Left ventricle myocardium inferior (tissue), 1 donor: ENCODE measurements at places on chromosomes 1 and 21.

GRCh38 chr1:22841860-22842281, 130.8 kb downstream of the LACTBL1 start:
- DNase-seq, result peak; percentile 57

DNA sequence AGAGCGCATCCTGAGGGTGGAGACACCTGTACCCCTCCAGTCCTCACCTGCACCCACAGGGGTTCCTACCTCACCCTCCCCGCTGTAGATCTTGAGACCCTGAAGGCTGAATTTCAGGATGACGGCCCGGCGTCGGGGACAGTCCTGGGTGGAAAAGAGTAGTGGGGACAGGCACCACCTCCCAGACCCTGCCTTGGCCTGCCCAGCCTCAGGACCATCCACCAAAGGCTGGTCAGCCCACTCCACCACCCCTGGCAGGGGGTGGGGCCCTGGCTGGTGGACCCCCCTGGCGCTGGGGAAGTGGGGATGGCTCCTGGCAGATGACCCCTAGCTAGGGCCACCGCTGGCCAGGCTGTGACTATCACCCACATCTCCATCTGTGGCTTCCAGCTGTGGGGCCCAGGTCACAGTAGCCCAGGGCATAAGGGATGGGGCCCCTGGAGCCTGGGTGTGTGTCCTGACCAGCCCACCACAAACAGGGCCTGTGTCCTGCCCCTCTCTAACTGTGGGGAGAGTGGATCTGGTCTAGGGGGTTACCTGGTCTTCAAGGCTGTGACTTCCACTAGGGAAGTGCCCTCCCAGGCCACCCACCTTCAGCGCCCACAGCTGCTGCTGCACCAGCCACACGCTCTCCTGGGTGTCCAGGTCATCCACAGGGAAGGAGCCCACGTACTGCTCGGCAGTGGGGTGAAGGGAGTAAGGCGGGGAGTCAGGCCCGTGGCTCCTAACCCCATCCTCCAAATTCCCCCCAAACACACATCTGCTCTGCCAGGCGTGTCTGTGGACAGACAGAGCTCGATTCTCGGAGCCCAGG, 5.4 kb downstream of the SH2D5 start:
- DNase-seq, result no peak

GRCh38 chr1:224173523-224173922, 9.5 kb upstream of the DEGS1 start:
- DNase-seq, result no peak

- no peak for DNase-seq
These were observed 24.1 kb downstream of the COL11A1 start for GRCh38 chr1:103084181-103084580.

DNA sequence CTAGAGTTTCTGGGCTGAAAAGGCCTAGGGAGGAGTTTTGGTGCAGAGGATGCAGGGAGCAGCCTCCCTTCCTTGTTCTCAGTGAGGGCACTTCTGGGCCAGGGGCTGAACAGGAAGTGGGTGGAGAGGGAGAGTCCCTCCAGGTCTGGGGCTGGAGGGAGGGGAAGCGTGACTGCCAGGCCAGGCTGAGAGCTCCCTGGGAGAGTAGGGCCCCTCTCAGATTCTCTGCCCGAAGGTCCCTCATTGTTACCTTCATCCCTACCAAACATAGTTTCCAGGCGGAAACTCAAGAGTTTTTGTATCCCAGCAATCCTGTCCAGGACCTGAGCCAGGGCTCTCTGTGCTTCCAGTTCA, 36.8 kb downstream of the CITED4 start:
- no peak for DNase-seq

DNA sequence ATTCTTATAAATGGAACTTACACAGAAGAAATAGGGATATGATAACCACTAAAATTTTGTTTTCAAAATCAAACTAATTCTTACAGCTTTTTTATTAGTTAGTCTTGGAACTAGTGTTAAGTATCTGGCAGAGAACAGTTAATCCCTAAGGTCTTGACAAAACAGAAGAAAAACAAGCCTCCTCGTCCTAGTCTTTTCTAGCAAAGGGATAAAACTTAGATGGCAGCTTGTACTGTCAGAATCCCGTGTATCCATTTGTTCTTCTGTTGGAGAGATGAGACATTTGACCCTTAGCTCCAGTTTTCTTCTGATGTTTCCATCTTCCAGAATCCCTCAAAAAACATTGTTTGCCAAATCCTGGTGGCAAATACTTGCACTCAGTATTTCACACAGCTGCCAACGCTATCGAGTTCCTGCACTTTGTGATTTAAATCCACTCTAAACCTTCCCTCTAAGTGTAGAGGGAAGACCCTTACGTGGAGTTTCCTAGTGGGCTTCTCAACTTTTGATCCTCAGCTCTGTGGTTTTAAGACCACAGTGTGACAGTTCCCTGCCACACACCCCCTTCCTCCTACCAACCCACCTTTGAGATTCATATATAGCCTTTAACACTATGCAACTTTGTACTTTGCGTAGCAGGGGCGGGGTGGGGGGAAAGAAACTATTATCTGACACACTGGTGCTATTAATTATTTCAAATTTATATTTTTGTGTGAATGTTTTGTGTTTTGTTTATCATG, 42.3 kb upstream of the LAMC2 start:
- no peak for DNase-seq

GRCh38 chr1:161209790-161210409, 5.2 kb upstream of the FCER1G start:
- peak; percentile 66 for DNase-seq

DNA sequence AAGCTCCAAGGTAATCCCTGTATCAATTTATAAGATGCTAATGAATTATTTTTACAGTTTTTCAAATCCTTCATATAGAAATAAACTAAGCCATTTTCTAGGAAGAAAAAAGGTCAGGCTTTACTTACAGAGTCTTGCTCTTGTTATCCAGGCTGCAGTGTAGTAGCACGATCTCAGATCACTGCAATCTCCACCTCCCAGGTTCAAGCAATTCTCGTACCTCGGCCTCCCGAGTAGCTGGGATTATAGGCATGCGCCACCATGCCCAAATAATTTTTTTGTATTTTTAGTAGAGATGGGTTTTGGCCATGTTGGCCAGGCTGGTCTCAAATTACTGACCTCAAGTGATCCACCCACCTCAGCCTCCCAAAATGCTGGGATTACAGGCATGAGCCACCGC, 27.0 kb downstream of the RERE start:
- no peak for DNase-seq

DNA sequence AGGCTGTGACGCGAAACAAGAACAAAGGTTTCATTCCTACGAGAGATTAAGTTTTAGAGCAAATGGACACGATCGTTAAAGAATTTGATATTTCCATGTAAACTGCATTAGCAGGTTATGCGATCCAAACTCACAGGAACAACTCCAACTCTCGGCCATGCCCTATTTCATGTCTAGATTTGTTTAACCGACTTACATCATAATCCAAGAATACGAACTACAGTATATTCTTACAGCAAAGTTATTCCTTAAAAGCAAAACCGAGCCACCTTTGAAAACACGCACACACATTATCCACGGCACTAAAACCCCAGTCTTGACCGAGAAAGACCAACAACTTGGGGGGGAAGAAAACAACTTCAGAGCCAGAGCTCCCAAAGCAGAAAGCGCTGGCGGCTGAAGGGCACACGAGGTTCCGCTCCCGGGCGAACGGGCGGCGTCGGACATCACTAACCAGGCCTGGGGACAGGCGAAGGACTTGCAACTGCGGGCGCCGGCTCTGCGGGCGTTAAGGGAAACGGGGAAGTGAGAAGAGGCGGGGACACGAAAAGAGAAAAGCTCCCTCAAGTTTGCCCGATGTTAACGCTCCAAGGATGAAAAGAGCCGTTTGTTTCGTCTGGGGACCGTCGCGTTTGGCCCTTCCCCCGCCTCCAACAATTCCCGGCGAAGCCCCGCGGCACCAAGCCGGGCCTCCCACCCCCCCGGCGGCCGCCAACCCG, 690 bp downstream of the B3GALNT2 start:
- peak; percentile 63 for DNase-seq

DNA sequence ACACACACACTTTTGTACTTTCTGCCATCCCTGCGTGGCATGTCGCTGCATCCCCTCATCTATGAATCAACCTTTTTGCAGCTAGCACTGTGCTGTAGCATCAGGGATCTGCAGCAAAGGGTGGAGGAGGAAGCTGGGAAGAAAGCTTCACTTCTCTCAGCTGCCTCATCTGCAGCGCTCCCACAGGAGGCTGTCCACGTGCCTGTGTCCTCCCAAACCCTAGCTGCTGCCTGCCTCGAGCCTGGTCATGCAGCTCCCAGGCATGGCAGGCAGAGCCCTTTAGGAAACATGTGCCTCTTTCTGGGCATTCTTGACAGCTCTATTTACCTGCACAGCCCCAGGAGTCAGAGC, 262.1 kb upstream of the SGIP1 start:
- DNase-seq, result peak; percentile 70

DNA sequence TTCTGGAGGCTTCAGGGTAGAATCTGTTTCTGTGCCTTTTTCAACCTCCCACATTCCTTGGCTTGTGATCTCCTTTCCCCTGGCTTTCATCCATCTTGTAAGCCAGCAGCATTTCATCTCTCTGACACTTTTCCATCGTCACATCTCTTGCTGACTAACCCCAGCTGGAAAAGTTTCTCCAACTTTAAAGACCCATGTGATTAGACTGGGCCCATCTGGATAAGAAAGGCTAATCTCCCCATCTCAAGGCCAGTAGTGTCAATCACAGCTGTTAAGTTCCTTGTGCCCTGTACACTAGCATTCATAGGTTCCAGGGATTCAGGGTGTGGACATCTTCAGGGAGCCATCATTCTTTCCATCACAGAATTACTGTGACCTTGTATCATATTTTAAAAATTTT, 452.1 kb downstream of the TTLL7 start:
- DNase-seq, result no peak

DNA sequence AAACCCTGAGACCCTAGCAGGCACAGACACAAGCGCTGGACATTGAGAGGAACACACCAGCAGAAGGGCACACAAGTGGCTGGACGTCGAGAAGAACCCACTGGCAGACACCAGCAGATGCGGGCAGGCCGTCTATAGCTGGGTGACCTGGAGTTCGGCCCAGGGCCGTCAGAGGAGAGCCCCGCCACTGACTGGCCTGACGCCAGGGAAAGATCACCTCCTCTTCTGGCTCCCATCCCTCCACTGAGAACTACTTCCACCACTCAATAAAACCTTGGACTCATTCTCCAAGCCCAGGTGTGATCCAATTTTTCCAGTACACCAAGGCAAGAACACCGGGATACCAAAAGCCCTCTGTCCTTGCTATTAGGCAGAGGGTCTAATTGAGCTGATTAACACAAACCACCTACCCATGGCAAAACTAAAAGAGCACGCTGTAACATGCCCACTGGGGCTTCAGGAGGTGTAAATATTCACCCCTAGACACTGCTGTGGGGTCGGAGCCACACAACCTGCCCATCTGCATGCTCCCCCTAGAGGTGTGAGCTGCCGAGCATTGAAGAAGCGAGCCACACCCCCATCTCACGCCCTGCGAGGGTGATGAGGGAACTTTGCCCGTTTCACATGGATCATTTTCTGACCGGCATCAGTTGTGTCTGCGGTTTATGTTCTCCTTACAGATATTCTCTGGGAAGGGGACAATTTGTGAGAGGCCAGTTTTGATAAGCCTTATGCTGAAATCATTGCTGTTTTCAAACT, 104.8 kb downstream of the HLX start:
- DNase-seq, result no peak

GRCh38 chr1:235054936-235055335, 73.7 kb downstream of the TOMM20 start:
- no peak for DNase-seq
